ENCODE measurements at places on chromosomes 13 and 19.
A peak's percentile ranks its signal among the peaks of the same experiment; 100 is the strongest.

GRCh38 chr13:99064624-99065234, 86.9 kb upstream of the DOCK9 start:
- DNase-seq = no peak

GRCh38 chr19:9818175-9818733, 625 bp downstream of the FBXL12 start:
- no peak for DNase-seq

DNA sequence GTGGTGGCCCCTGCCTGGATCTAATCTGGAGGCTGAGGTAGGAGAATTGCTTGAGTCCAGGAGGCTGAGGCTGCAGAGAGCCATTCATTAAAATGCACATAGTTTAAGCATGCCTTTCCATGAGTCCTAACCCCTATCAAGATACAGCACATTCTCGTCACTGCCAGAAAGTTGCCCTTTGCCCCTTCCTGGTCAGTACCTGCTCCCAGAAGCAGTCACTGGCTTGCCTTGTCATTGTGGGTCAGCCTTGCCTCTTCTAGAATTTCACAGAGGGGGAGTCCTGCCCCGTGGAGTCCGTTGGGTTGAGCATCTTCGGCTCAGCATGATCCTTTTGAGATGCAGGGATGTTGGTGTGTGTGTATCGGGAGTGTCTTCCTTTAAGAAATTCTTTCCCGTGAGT, 10.8 kb downstream of the BICRA start:
- no peak for DNase-seq

DNA sequence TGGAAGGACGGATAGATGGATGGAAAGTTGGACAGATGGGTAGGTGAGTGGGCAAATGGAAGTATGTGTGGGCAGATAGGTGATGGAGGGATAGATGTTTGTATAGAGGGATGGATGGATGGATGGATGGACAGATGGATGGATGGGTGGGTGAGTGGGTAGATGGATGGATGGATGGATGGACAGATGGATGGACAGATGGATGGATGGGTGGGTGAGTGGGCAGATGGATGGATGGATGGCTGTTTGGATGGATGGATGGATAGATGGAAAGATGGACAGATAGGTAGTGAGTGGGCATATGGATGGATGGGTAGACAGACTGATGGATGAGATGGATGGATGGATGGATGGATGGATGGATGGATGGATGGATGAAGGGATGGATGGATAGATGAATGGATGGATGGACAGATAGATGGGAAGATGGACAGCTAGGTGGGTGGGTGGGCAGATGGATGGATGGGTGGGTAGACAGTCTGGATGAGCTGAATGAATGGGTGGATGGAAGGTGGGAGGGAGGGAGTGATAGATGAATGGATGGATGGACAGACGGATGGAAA, 74.9 kb upstream of the KCTD15 start:
- no peak for DNase-seq

DNA sequence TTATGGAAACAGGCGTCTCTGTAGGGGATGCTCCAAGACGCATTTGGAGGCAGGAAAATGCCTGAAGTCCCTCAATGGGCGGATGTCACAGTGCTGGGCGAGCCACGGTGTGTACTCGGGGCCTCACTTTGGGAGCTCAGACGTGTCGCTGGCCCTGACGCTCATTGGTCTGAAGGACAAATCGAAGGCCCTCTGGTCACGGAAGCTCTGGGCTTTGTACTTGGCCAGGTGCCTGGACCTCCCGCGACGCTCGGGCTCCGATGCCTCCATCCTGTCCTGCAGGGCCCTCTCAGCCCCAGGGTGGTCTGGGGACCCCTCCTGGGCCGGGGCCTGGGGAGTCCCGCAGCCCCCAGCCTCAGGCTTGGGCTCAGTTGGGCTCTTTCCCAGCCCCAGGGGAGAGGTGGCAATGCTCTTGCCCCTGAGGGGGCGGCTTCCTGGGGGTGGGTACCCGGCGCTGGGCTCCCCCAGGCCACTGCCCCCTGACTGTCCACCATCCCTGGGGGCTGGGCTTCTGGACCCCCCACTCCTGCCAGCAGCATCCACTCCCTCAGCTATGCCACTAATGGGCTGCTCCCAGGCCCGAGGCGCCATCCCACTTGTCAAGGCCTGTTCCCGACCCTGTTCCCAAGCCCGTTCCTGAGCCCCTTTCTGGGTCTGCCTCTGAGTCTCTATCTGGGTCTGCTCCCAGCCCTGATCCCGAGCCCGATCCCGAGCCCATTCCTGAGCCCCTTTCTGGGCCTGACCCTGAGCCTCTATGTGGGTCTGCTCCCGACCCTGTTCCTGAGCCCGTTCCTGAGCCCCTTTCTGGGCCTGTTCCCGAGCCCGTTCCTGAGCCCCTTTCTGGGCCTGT, 39.5 kb upstream of the GRTP1 start:
- no peak for DNase-seq

- no peak for DNase-seq
Measured at GRCh38 chr13:31835932-31836331, 96.6 kb downstream of the RXFP2 start.

DNA sequence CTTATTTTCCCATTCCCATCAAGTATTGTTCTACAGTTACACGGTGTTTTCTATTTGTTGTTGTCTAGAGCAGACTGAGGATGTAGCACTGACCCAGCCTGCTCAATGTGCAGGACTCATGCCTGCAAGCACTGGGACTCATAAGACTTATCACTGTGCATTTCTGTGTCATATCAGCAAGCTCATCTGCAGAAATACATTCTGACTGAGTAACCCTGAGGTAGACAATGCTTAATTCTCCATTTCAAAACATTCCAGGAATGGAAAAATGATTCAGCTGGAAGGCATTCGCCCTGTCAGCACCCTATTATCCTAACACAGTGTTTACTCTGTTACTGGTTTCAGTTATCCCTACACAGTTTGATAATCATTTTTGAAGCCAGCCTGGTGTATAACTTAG, 2506.4 kb downstream of the PCDH9 start:
- DNase-seq = peak; percentile 17

- DNase-seq = no peak
Measured at GRCh38 chr13:98847780-98848179, 95.3 kb upstream of the SLC15A1 start.

- no peak for DNase-seq
Measured at GRCh38 chr13:102300379-102300778, 101.5 kb downstream of the FGF14 start.

- peak; percentile 63 for DNase-seq
Measured at GRCh38 chr19:35140962-35141836, 1.9 kb upstream of the FXYD7 start.

- no peak for DNase-seq
Measured at GRCh38 chr13:90447034-90447733, 900.3 kb upstream of the MIR17HG start.

DNA sequence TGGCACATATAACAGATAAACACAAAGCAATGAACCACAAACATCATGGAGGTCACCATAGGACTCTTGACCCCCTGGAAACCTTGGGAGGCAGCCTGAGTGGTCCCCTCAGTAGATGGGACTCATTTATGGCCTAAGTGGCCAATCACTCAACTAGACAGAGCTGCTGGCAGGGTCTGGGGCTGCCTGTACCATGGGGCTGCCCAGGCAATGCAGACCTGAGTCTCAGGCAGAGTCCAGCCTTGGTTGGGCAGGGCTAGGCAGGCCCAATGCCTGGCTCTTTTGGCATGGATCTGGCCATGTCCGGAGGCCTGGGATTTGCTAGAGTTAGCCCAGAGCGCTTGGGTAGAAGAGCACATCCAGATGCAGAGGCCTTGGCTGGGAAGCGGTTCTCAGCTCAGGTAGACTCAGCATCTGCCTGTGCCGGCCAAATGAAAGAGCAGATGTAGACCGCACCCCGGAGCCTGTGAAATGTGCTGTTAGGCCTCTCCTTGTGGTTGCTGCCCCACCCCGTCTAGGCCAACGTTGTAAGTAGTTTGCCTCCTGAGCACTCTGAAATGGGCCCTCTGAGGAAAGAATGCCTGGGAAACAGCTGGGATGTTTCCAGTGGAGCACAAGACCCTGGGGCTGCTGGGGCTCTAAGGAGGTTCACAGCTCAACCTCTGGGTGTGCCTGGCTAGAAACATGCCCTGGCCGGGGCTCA, 171.2 kb downstream of the ZNF536 start:
- no peak for DNase-seq

DNA sequence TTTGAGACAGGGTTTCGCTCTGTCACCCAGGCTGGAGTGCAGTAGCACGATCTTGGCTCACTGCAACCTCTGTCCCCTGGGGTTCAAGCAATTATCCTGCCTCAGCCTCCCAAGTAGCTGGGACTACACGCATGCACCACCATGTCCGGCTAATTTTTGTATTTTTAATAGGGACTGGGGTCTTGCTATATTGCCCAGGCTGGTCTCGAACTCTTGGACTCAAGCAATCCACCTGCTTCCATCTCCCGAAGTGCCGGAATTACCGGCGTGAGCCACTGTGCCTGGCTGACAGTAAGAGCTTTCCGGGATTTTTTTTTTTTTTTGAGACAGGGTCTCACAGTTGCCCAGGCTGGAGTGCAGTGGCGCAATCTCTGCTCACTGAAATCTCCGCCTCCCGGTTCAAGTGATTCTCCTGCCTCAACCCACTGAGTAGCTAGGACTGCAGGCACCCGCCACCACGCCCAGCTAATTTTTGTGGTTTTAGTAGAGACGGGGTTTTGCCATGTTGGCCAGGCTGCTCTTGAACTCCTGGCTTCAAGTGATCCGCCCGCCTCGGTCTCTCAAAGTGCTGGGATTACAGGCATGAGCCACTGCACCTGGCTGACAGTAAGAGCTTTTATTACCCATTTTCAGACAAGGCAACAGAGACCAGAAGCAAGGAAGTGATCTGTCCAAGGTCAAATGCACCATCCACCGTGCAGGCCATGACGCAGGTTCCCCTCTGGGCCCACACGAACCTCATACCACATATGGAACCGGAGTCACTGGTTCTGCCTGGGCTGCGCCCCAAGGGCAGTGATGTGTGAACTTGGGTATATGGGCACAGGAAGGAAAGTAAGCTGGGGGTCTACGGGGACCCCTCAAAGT, 21.0 kb downstream of the RFX1 start:
- no peak for DNase-seq

DNA sequence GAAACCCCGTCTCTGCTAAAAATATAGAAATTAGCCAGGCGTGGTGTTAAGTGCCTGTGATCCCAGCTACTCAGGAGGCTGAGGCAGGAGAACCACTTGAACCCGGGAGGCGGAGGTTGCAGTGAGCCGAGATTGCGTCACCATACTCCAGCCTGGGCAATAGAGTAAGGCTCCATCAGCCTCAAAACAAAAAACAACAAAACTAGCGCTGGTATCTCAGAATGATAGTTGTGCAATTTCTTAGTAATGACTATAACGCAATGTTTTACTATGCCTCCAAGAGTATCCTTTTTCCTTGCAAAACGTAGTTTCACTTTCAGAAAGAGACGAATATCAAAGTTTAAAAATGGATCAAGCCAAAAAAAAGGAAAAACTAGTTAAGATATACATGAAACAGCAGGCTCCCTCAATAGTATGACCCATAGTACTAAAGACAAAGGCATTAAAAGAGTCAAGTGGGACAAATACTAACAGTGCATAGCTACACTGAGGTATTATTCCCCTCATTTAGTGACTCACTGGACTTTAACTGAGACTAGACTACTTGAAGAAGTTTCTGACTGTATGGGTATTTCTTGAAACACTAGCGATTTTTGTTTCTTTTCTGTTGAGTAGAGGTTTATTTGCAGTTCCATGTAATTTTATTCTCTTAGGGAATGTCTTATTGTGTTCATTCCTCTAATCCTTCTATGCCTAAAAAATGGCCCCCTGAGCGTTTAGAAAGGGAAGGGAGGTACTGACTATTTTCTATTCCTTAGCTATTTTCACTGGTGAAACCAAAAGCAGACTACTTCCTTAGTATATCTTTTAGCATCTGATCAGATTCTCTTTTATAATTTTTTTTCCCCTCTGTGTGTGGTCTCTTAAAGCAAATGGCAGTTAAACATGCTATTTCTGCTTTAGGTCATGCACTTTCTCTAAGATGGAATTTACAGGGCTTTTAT, 10.4 kb upstream of the ITM2B start:
- no peak for DNase-seq

DNA sequence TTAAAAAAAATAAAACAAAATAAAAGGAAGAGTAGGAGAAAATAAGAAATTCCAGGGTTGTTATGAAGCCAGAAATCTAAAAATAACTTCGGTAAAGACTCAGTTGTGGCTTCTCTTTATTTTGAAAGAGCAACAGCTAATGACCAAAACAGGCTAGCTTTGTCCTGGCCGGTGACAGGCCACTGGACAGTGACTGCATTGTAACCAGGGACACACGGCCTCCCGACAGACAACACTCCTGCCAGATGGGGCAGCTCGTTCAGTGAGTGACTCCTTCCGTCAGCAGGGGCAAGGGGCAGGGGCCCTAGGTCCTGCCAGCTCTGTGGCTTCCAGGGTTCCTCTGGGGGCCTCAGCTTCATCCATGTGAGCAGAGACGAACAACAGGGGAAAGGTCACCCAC, 173.4 kb downstream of the KATNAL1 start:
- DNase-seq = no peak

DNA sequence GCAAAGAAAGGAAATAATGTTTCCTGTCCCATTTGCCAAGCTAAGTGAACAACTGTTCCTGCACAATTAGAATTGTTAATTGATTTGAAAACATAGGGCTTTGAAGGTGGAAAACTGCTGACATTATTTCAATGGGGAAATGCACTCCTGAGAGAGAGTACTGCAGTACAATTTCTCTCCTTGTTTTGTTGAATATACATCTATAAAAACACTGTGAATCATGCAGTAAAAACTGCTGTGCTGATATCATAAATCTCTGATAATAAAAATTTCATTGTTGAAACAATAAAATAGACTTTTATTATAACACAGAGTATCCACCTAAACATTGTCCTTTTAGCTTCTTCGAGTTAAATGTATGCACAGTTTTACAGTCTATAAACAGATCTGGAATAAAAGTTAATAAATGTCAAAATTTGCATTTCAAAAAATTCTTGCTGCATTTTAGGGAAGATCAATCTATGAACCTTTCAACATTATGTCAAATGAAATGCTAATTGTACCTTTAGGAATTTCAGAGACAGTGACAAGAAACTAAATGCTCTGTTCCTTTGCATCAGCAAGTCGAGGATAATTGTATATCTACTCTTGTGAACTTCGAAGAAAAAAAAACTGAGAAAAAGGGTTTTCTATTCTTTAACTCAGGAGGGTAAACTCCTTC, 328.2 kb upstream of the DACH1 start:
- no peak for DNase-seq

DNA sequence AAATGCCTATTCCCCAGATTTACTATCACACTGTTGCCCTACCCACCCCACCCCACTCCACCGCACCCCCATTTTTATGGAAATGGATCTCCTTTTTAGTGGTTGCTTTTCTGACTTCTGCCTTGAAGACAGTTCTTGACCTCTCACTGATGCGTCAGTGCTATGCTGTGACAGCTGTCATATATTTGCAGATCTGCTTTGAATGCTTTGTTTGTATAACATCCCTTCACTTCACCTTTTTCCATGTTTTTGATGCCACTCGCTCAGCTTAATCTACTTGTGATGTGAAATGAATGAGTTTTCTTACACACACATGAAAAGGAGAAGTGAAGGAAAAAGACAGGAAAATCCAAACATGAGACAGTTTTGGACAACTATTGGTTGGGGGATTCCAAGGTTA, 731.0 kb downstream of the SLITRK6 start:
- DNase-seq = no peak
